Activated CD4-positive, alpha-beta T cell treated with anti-CD3 and anti-CD28 coated beads, Interleukin-10, Interleukin-2, amounts not matched to agents 100 ng/mL and 50 ng/mL, durations not matched to agents 16 hours and 8 hours (primary cell): ENCODE measurements at places on chromosomes 11 and 22.

GRCh38 chr11:118524757-118525470, 2.4 kb upstream of the TTC36 start:
- no peak for DNase-seq

DNA sequence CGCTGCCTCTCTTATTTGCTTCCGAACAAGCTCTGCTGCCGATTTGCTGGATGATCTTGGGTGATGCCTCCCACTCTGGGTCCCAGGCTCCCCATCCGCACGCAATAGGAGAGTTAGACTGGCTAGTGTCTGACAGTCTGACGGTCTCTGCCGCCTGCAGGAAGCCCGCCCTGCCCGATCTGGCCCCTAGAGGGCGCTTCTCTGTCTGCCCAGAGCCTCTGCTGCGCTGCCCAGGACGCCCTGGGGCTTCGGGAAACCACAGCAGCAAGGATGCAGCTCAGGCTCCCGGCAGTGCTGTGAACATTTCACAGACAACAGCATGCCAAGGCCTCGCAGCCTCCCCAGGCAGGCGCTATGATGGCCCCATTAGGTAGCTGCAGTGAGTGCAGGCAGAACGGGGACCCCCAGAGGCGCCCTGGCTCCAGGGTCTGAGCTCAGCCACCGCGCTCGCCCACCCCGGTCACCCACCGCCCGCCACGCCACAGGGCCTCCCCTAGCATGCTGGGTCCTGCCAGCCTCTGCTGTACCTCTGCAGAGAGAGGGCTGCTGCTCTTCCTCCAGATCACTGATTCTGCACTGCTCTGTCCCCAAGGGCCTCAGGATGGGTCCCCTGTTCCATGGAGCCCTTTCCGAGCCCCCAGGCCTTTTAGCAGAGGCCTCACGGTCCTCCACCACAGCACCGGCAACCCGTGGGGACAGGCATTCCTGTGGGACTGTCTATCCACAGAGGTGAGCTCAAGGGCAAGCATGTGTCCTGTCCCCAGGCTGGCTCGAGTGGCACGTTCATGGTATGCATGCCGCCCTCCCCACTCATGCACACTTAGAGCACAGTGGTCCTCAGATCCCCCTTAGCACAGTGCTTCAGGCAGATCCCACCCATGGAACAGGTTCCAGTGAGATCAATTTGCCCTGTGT, 4.3 kb upstream of the BAIAP2L2 start:
- peak; percentile 82 for DNase-seq

GRCh38 chr11:42521994-42522393, 789.8 kb upstream of the API5 start:
- no peak for DNase-seq

- DNase-seq = no peak
Observed at GRCh38 chr11:122050021-122050690, 65.9 kb downstream of the BLID start.

DNA sequence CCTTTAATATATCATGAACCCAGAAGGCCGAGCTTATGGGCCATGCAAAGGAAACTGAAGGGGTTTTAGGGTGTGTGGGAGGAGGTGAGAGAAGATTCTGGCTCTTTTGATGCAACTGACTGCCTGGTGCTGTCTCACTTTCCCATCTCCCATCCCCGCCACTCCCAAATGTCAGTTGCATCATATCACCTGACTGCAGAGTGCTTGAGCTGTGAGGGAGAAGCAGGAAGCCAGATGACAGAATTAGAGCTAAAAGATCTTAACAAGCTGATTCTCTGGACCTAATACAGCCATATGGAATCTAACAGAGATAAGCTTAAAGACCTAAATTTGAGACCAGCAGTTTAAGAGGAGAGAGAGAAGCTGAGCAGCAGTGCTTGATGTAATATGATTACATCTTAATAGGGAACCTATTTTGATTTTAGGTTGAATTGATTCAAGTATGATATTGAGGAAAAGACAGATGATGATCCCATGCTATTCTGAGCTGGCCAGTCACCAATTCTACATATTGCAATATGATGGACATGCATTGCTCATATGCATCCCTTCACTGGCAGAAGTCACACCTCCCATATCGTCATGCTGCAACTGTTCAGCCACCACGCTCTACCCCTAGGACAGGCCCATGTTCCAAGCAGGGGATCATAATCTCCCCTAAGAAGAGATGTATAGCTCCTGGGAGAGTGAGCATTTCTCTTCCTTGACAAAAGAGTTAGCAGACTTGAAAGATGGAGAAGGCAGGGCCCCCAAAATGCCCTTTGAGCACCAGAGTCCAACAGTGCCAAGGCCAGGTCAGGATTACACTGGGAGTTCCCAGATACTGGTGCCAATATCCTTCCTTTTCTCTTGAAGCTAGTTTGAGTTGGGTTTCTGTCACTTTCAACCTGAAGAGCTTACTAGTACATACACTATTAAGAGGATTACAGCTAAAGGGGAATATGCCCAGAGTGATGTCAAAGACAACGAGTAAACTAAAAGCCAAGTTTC, 44.9 kb downstream of the PLEKHA7 start:
- DNase-seq = no peak

- no peak for DNase-seq
Observed at GRCh38 chr11:35664977-35665441, 2.4 kb downstream of the TRIM44 start.

DNA sequence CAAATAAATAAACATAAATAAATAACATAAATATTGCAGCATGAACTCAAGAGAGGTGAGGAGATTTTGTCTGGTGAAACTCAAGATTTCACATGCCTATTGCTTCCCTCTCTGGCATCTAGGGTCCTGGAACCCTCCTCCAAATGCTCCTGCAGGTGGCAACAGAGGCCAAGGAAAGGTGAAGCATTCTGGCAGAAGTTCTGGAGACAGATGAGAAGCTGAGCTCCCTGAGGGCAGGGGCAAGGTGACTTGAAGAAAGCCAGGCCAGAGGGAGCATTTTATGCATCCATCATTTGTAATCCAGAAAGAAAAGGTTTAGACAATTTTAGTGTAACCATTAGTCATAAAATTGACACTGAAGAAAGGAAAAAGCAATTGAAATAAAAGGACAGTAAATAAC, 64.9 kb downstream of the ENDOD1 start:
- peak; percentile 74 for DNase-seq

DNA sequence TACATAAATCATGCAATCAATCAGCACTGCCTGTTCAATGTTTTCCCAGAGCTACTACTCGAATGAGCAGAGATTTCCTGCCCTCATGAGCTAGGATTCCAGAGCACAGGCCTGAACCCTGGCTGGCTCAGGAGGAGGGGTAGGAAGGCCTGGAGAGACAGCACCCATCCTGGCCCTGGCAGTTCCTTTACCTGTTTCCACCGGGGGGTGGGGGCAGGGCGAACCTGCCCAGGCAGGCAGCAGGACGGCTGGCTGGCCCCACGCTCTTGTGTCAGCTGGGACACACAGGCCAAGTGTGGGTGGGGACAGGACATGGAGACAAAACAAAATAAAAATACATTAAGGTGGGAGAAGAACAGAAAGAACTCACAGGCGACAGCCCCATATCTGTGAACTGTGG, 109.8 kb upstream of the BID start:
- DNase-seq = no peak

DNA sequence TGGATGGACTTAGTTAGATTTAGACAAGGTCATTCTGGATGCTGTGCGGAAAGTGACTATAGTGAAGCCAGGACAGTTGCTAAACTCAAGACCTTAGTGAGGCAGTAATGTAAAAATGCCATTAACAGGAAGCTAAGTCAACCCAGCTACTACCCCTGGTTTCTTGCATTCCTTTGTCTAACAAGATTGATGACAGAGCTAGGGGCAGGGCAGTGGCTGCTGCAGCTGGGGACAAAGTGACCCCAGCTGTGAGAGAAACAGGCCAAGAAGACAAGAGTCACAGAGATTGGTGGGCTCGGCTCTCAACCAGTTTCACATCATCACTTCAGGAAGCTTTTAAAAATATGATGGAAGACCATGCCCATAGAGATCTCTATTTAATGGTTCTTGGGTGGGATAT, 110.4 kb upstream of the POU2AF2 start:
- DNase-seq = no peak

DNA sequence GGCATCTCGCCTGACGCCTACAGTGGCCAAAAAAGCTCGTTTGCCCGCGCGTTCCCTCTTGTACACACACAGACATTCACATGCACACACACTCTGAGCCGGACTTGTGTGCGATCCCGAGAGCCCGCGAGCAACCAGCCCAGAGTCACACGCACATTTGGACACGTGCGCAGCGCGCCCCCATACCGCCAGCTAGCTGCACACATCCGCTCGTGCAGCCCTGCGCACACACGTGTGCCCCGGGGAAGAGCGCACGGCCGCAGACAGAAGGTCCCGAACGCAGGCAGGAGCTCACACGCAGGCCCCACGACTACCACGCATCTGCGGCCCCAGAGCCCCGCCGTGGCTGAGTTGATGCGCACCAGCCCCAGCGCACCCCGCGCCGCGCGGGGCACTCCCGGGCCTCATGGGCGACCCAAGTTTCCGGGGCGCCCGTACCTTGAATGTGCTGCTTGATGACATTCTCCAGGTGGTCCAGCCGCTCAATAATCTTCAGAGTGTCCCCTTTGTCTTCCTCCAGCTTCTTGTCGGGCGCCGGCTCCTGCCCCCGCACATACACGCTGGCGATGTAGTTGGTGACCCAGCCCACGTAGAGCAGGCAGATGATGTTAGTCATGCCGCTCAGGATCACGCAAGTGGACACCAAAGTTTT, 758 bp downstream of the GALNT18 start:
- peak; percentile 62 for DNase-seq

GRCh38 chr11:114064216-114064615, 4.7 kb downstream of the ZBTB16 start:
- DNase-seq = no peak

DNA sequence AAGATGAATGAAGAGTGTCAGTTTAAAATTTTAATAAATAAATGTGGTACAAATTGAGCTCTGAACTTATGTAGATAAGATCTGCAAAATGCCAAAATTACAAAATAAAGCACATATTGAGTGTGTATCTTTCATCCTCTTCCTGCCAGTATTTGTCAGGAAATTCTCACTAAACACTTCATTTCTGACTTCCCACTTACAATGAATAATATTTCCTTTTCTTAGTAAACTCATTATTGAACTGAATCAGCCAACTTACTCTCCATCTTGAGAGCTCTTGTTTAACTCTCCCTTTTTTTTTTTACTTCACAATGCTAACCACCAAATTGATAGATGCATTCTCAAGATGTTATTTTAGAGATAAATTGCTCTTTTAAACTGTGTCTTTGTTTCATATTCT, 1230.2 kb downstream of the JRKL start:
- no peak for DNase-seq

- DNase-seq = no peak
Observed at GRCh38 chr11:126391286-126391954, 35.9 kb downstream of the ST3GAL4 start.

DNA sequence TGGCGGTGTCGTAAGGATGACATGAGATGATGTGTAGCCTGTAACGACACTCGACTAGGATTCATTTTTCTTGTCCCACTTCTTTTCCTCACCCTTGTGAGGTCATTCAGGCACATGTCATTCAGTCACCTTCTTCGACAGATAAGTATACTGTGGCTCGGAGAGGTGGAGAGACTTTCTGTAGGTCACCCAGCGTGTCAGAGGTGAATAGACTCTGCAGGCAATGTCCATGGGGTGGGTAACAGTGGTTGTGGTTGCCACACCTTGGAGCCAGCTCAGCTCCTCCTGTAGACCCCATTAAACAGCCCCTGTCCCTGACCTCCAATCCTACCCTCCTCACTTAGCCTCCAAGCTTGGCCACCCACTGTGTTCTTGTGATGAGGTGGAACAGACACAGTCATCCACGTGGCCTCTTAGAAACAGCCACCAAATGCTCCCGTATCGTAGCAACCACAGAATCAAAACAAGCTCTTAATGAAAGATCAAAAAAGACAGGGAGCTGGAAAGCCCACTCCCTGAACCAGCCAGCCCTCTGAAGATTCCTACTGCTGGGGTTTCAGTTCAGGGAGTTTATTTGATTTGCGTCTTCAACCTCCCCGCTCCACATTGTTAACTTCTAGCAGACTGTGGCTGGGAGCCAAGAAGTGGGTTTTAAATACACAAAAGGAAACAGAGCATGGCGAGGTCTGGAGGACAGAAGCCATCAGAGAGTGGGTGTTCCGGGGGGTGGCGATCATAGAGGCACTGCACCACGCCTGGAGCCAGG, 89.0 kb upstream of the GRK3 start:
- DNase-seq = no peak

DNA sequence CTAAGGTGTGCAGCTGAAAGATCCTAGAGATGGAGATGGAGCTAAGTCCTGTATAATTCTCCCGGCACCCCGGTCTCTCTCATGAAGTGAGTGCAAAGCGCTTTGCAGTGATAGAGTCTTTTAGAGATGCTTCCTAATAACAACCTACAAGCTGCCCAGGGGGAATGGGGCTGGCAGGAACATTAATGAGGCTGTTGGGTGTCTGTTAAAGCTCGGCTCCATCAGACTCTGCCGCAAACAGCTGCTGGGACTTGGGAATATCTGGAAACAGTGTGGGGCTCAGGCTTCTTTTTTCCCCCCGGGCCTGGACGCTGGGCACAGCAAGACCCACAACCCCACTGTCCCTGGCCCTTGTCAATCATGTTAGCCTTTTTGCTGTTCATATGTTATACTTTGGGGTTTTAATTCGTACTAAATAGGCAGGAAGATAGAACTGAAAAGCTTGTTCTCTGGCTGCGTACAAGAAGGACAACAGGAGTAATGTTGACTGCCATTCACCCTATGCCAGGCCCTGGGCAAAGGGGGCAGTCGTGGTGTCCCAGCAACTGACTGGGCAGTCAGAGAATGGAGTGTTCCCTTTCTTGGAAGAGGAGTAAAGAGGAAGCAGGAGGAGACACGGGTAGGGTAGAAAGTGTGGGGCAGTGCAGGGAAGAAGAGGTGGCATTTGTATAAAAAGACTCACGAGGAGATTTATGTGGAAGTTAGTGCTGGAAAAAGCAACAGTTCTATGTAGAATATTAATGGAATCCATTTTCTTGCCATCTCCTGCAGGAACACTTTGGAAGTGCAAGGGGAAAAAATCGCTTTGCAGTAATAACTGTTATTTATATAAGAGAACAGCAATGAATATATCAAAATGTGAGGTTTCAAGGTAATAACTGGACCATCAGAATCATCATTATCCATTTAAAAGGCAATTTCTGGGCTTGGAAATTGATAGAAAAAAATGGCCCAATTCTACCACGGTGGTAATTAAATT, 232.8 kb downstream of the GRIK4 start:
- no peak for DNase-seq

- DNase-seq = no peak
Observed at GRCh38 chr11:69073469-69073868, 24.7 kb downstream of the TPCN2 start.

DNA sequence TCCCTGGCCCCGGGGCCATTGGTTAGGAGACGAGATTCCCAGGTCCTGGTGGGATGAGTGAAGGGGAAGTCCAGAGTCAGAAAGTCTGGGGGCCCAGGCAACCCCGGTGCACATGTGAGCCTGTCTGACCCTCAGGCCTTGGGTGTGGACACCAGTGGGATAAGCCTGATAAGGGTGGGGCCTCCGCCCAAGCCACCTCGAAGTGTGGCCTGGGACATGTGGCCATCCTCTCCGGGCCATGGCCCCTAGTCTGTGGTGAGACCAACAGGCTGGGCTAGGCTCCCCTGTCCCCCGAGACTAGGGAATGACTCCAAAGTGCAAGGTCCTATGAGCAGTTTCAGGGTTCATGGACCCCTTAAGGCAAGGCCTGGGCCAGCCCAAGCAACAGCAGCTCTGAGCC, 6.3 kb downstream of the CABP7 start:
- DNase-seq = no peak
